Activated CD4-positive, alpha-beta T cell treated with anti-CD3 and anti-CD28 coated beads for 4 hours (primary cell): ENCODE measurements at places on chromosomes 11 and 22.

- DNase-seq, result no peak
Observed at GRCh38 chr22:31628362-31628761, 33.7 kb downstream of the PISD start.

DNA sequence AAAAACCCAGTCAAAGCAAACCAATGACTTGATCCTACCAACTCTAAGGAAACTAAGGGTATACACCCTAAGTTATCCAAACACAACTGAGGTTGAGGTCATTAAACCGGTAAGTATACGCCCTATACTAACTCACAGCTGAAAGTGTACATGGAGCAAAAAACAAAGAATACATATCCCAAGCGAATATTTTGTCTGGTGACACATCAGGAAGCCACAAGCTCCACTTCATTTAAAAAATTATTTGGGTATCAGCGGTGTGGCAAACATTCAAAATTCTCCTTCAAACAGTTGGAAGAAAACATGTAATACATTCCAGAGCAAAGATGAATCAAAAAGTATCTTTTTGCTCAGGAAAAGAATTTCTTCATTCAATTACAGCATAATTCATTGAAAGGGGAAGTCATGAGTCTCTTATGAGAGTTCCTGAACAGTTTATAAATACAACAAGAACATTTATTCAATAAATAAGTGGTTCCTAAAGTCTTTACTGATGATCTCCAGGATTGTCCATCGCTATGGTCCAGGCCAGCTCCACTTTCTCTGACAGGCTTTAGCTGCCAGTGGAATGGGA, 4.5 kb upstream of the JAML start:
- DNase-seq, result no peak

GRCh38 chr22:39690881-39691605, 120.5 kb downstream of the CACNA1I start:
- DNase-seq, result peak; percentile 35

- DNase-seq, result no peak
Observed at GRCh38 chr11:118870396-118871343, 13.0 kb upstream of the CXCR5 start.

- no peak for DNase-seq
Observed at GRCh38 chr11:65471447-65471891, 27.4 kb upstream of the MALAT1 start.

GRCh38 chr22:18955696-18956095, 19.6 kb upstream of the PRODH start:
- DNase-seq, result no peak

GRCh38 chr11:1672613-1673350, 24.2 kb upstream of the KRTAP5-6 start:
- no peak for DNase-seq

DNA sequence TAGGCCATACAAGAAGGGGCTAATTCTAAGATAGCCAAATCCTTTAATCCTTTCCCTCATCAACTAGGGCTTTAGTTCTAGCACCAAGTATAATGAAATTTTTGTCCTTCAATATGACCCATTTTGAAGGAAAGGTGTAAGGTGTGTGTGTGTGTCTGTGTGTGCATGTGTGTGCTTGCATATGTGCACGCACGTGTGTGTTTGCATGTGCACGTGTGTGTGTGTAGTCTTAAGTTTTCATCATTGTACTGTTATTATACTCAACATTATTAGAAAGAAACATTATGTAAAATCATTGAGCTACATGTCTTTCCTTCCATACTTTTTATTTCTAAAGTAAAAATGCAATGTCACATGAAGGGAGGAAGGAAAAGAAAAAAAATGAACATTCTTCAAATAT, 547.7 kb downstream of the FAM181B start:
- no peak for DNase-seq

DNA sequence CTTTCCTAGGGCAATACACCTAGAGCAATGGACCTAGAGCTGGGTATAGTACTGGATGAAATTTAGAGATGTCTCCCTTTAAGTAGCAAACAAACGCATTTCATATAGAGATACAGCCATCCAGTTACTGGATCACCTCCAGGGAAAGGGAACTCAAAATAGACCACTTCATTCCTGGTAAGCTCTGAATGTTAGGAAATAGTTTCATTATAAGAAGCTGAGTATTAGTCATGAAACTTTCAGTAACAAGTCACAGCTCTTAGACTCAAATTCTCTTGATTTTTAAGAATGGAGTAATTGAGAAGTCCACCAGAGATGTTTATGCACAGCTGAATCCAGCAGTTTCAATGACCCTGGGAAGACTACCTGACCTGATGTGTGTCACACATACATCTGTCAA, 221.9 kb downstream of the FAM76B start:
- no peak for DNase-seq

GRCh38 chr11:27640954-27641353, 59.3 kb downstream of the BDNF start:
- no peak for DNase-seq

DNA sequence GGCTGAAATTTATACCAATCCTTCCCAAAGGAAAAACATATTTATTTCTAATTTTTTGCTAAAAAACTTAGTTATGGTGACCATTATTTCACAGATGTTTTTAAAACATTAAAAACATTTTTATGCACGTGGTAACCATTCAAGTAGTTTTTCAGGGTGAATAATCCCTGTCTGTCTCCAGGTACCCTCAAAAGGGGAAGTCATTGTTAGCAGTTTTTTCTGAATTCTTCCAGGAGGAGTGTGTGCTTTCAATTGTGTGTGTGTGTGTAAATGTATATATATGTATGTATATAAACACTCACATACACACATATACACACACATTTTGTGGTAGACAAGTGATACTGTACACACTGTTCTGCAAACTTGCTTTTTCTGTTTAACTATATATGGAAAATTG, 43.9 kb downstream of the MIAT start:
- DNase-seq, result no peak

GRCh38 chr22:38273135-38273826, 471 bp upstream of the TMEM184B start:
- no peak for DNase-seq

DNA sequence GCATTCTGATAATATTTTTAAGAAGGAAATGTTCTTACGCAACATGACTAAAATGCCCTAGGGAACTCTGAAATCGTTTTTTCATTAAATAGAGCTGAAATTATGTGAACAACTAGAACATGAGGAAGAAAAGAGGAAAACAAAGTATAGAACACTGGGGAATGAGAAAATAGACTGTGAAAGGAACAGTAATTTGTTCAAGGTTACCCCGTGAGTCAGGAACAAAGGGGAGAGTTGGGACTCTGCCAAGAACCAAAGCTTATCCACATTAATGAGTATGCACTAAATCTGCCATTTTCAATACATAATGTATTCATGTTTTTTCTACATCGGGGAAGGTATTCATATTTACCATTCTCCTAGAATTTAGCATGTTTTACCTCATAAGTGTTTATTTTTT, 961.8 kb upstream of the CCDC90B start:
- no peak for DNase-seq

GRCh38 chr11:128498721-128499245, 88.6 kb downstream of the ETS1 start:
- no peak for DNase-seq

GRCh38 chr11:121800240-121800639, 315.8 kb downstream of the BLID start:
- no peak for DNase-seq

- DNase-seq, result no peak
Observed at GRCh38 chr22:31122196-31122531, 602 bp upstream of the INPP5J start.

- DNase-seq, result no peak
Observed at GRCh38 chr11:67680696-67681470, 6.5 kb upstream of the ALDH3B2 start.

- DNase-seq, result no peak
Observed at GRCh38 chr11:103668859-103669258, 367.6 kb upstream of the DDI1 start.

DNA sequence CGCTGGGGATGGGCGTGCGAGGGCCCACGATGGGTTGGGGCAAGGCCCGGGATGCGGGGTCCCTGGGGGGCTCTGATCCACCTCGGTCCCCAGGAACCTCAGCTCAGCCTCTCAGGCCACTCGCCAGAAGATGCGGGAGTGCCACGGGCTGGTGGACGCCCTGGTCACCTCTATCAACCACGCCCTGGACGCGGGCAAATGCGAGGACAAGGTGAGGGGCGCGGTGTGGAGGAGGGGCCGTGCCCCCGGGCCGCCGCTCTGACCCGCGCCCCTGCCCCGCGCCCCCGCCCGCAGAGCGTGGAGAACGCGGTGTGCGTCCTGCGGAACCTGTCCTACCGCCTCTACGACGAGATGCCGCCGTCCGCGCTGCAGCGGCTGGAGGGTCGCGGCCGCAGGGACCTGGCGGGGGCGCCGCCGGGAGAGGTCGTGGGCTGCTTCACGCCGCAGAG, 6.3 kb downstream of the PKP3 start:
- no peak for DNase-seq

- no peak for DNase-seq
Observed at GRCh38 chr11:1204381-1205101, 18.3 kb upstream of the MUC5B start.

GRCh38 chr11:82842019-82842418, 58.2 kb downstream of the PRCP start:
- no peak for DNase-seq

DNA sequence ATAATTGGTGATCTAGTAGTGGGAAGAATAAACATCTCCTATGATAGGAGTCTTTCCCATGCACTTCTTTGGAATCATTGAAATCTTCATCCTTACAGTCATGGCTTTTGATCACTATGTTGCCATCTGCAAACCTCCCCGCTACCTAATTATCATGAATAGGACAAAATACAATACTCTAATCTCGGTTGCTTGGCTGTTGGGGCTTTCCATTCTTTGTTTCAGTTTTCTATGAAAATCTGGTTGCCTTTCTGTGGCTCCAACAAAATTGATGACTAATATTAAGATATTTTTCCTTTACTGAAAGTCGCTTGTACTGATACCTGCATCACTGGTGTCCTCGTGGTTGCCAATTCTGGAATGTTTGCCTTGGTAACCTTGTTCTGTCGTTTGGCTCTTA, 11.9 kb downstream of the OR4C6 start:
- DNase-seq, result no peak

DNA sequence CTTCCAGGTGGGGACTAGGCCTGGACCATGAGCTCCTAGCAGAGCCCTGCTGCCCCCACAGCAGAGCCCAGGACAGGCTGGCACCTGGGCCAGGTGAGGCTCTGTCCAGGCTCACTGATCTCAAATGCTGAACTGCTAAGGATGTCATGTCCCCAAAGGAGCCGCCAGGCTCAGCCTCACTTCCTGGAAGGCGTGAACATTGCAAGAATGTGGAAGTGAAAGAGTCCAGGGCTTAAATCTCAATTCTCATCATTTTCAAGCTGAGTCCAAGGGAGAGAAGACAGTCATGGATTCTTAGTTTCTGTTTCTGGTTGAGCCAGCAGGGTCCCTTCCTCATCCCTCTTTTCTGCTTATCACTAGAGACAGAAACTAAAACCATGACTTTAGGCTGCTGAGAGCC, 5.0 kb downstream of the ASCL2 start:
- DNase-seq, result no peak

GRCh38 chr22:48153726-48154125, 1391.3 kb downstream of the TBC1D22A start:
- no peak for DNase-seq

DNA sequence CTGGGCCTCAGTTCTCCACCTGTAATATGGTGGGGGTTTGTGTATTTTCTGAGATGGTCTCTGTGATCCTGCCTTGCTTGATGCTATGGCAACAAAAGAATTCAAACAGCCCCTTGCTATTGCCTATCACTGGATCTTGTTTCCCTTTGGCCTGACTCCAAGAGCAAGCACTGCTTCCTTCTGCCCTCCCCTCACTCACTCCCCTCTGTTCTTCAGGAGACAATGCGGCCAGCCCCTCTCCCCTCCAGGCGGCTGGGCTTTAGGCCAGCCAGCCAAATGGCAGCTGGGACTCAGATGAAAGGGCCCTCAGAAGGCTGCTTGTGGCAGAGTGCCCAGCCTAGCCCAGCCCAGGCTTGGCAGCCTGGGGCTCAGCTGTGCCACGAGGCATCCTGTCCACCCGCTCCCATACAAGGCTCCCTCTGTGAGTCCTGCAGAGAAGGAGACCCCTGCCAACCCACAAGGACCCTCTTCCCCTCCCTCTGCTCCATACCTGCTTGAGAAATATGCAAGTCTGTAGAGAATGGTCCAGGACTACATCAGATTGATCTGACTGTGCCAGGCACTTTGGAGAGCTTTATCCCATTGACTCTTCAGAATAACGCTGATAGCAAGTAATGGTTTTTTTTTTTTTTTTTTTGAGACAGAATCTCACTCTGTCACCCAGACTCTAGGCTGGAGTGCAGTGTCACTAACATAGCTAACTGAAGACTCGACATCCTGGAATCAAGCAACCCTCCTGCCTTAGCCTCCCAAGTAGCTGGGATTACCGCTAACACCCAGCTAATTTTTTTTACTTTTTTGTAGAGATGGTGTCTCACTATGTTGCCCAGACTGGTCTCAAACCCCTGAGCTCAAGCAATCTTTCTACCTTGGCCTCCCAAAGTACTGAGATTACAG, 7.6 kb upstream of the KCTD14 start:
- DNase-seq, result no peak

DNA sequence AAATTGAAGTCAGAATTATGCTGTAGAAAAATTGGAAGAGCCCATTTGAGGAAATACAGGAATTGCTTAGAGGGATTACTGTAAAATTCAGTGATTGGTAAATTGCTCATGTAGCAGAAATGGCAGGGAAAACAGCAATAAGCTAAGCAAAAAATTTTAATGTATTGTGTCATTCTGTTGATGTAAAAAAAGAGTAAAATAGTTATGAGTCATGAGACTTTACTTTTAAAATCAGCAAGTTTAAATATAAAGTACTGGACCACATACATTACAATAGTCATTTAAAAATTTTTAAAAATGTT, 10.4 kb downstream of the PDHX start:
- no peak for DNase-seq

- DNase-seq, result no peak
Observed at GRCh38 chr22:29151316-29151715, 54.4 kb upstream of the EMID1 start.

GRCh38 chr22:11253000-11253511, 4274.9 kb upstream of the OR11H1 start:
- no peak for DNase-seq

GRCh38 chr11:69618237-69618636, 22.7 kb upstream of the CCND1 start:
- DNase-seq, result no peak

GRCh38 chr11:9895006-9895405, 231.1 kb downstream of the SWAP70 start:
- no peak for DNase-seq

DNA sequence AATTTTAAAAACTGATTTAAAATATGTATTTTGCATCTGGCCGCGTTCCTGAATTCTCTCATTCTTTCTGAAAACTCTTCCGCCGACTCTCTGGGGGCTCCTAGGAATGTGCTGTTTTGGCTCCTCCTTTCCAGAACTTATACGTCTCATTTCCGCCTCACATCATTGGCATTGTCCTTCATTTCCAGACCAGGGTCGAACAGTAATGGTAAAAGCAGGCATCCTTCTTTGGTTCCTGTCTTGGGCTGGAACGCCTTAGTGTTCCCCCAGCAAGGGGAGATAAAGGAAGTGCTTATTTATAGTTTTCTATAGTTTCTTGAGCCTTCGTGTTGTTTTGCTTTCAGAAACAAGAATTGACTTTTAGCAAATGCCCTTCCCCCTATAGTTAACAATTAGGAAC, 10.9 kb upstream of the TNNT3 start:
- no peak for DNase-seq

- DNase-seq, result no peak
Observed at GRCh38 chr11:77407613-77408012, 66.3 kb downstream of the PAK1 start.

GRCh38 chr11:70578831-70579230, 180.5 kb downstream of the CTTN start:
- DNase-seq, result no peak

GRCh38 chr22:29839039-29839438, 965 bp upstream of the ASCC2 start:
- no peak for DNase-seq
